ENCODE measurements at places on chromosomes 6 and 20.
A peak's percentile ranks its signal among the peaks of the same experiment; 100 is the strongest.

DNA sequence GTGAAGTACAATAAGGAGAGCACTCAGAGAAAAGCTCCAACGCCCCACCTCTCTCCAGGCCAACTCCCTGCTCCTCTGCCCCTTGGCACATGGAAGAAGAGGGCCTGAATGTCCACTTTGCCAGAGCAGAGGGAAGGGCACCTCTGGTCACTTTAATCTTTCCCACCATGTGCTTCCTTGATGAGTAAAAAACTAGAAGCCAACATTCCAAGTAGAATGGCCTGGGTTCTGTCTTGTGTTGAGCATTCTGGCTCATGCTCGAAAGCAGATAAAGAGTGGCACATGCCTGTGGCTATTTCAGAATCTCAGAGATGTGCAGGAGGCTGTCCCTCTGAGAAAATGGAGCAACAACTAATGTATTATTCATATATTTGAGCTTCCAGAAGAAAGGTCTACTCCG, 177.4 kb upstream of the PLN start:
- no peak for DNase-seq

DNA sequence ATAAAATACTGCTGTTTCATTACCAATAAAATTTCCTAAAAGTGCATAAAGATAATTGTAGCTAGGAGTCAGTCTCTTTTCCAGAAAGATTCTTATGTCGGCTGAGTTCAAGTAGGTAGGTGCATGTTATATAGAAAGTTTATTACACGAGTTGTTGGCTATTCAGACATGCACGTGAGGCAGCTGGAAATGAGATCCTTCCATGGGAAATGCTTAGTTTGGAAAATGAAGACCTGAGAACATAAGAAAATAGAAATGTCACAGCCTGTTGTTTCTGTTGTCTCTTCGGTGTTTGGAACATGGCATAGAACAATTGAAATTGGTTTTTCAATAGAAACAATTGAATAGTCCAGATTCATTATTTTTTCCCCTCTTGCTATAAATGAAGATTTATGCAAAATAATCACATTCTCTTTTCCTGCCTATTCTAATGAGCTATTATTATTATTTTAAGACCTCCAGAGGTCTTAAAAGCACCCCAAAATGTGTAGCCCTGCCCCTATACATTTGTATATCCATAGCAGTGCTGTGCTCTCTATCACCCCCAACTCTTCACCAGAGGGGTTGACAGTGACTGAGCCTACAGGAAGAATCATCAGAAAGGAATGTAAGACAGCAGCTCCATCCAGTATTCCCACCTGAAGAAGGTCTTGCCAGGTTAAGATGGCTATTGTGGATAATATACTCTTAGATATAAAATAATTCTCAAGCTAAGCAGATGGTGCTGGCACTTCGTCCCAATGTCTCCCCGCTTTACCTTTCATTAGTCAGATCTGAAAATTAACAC, 82.2 kb downstream of the ZDHHC14 start:
- DNase-seq = no peak

GRCh38 chr6:15987569-15987968, 141.3 kb upstream of the MYLIP start:
- DNase-seq = no peak

DNA sequence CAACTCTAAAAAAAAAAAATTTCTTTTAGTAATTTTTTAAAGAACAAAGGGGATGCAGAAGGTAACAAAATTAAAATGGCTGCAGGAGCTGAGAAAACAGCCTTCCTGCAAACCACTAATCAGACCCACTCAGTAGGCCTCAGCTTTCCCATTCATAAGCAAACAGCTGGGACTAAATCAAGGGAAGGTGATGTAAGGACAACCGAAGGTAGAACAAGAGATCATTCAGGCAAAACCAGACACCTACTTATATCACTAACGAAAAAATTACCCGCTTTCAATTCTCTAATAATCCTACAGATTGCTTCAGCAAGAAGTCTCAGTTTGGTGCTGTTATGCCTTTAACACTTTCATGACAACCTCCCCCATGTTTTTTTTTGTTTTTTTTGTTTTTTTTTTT, 124.0 kb downstream of the ZMYND8 start:
- DNase-seq = no peak

GRCh38 chr6:96286503-96286902, 235.1 kb upstream of the UFL1 start:
- no peak for DNase-seq

- DNase-seq = no peak
These were observed 50.2 kb upstream of the SIRPG start for GRCh38 chr20:1707588-1708449.

DNA sequence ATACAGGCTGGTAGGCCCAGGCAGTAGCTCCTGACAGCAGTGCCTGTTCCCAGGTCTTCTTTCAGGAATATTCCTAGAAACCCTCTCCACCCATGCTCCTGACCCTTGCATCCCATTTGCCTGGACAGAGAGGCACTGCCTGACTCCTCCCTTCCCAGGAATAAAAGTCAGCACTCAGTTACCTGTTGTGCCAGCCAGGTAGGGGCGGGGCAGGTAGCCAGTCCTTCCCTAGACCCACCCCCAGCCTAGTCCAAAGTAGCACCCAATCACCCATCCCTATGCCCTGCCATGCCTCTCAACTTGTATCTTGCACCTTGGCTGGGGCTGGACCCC, 129.9 kb downstream of the MRPL14 start:
- DNase-seq = no peak

- no peak for DNase-seq
These were observed 480.8 kb upstream of the JARID2 start for GRCh38 chr6:14765106-14765505.

DNA sequence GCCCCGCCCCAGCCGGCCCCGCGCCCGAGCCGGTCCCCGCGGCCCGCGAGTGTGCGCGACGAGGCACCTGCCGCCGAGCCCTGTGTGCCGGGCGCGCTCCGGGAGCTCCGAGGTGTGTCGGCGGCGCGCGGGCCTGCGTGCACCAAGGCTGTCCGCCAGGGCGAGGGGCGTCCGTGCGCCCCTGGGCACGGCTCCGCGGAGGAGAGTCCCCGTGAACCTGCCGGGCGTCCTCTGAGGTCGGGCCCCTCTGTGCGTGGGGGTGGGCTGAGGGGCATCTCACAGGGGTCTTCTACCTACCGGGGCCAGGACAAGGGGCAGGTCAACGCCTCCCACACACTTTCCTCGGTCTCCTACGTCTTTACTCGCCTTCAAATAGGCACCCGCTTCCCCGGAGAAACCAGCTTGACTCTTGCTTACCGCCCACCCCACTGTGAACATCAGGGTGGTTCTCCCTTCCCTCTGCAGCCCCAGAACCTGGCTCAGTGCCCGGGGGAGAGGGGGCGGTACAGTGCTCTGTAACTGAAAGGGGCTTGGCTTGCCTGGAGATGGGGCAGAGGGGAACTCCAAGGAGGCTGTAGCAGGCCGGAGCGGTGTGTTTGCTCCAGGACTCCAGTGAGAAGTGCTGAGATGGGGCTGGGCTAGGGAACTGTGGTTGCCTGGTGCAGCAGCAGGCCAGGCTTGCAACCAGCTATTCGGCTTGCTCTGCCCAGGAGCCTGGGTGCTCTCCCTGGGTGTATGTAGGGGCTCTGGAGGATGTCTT, at the start of gene SAMD10:
Gene SAMD10, minus strand, starts transcription at position 86 of the 760 bp plus-strand sequence. CDS start 175 bp downstream, outside the sequence.
- peak; percentile 83 for DNase-seq

DNA sequence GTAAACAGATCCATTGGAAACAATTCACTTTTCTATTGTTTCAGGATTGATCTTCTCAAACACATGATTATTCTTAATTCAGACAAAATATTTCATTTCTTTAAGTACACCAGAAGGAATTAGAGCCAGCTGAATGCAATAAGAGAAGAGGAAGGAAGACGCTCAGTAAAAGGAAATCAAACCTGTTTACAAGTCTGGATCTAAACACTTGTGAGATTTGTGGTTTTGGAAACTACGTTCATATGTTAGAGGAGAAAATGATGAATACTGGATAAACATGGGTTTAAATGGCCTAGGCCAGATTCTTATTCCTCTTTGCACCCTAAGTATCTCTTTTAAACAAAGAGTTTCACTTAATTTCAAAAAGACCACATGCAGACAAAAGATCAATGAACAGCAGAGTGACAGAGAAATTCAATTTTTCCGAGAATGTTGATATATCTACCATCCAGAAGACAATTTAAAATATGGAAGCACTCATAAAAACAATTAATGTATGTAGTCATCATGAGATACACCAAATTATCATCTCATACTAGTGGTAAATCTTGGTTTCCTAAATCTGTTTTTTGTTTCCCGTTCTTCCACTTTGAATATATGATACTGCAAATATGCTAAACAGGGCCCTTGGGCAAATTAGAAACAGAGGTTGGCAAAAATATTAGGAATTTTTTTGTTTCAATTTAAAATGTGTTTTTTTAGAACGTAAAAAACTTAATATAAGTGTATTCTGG, 703.5 kb upstream of the CITED2 start:
- no peak for DNase-seq

DNA sequence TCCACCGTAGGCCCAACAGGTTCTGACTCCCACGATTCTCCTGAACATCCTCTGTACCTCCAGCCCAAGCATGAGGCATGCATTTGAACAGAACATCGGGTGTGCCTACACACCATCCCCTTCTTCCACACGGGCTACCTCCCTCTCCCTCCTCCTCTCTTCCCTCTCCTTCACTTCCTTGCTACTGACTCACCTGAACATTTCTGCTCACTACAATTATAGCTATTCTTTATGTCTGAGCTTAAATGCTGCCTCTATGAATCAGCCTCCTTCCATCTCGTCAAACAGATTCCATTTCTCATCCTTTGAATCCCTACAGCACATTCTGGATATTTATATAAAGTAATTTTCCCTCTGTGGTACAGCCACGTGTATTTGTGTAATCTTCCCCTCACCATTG, 71.4 kb upstream of the MYLIP start:
- DNase-seq = no peak

GRCh38 chr6:20044883-20045282, 167.4 kb downstream of the MBOAT1 start:
- no peak for DNase-seq

DNA sequence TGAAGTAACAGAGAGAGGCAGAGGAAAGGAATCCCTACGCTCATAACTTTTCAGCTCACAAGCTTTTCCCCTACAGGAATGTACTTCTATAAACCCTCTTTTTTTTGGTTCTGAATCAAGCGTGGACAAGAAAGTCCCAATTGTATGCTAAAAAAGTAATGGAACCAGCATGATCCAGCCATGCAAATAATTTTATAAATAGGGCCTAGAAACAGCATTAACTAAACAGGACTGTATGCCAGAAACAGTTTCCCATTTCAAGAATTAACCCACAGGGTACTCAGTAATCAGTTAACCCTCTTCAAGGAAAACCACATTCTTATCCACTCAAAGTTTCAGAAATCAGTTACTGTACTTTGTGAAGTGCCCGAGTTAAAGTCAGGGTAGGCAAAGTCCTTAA, 87.0 kb upstream of the HMGCLL1 start:
- DNase-seq = no peak

DNA sequence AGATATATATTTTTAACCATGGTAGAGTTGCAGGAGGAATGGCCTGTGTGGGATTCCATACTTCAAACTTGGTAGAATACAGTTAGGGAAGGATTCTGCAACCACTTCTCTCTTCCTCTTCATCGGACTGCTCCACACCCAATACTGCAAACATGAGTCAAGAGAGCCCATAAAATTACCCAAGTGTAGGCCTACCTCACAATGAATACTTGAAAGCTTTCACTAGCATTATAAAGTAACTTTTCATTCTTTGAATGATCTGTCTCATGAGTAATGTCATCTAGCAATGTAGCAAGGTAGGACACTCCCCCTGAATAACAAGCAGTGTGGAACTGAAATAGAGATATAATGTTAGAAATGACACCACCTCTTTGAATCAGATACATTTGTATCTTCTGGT, 79.4 kb downstream of the FOXC1 start:
- no peak for DNase-seq

DNA sequence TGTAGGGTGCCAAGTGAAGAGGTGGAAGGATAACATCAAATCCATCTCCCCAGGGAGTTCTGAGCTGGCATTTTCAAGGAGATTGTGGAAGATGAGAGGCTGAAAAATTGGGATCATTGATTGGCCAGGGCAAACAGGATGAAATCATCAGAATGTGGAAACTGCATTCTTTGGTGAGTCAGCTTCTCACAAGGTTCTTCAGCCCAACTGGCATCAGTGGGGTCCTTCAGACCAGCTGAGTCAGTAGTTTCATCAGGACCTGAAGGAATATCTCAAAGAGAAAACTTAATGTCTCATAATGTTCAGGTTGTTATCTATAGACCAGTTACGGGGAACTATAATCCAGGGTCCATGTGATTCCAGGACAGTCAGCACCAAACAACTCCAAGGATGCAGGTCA, 195.8 kb downstream of the HAO1 start:
- no peak for DNase-seq

DNA sequence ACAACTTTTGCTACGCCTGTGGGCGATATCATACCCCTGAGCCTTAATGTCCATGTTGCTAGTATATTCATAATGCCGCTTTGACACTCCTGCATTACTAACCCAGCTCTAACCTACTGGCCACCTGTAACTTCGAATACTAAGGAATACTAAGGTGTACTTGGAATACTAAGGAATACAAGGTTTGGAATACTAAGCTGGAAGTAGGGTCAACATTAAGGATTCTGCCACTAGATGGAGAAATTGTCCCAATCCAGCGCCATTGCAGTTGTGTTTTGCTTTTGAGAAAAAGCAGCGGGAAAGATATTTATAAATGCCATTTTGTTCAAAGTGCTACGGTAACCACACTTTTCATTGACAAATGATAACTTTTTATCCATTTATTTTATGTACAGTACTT, 10.7 kb downstream of the TBXT start:
- DNase-seq = no peak

DNA sequence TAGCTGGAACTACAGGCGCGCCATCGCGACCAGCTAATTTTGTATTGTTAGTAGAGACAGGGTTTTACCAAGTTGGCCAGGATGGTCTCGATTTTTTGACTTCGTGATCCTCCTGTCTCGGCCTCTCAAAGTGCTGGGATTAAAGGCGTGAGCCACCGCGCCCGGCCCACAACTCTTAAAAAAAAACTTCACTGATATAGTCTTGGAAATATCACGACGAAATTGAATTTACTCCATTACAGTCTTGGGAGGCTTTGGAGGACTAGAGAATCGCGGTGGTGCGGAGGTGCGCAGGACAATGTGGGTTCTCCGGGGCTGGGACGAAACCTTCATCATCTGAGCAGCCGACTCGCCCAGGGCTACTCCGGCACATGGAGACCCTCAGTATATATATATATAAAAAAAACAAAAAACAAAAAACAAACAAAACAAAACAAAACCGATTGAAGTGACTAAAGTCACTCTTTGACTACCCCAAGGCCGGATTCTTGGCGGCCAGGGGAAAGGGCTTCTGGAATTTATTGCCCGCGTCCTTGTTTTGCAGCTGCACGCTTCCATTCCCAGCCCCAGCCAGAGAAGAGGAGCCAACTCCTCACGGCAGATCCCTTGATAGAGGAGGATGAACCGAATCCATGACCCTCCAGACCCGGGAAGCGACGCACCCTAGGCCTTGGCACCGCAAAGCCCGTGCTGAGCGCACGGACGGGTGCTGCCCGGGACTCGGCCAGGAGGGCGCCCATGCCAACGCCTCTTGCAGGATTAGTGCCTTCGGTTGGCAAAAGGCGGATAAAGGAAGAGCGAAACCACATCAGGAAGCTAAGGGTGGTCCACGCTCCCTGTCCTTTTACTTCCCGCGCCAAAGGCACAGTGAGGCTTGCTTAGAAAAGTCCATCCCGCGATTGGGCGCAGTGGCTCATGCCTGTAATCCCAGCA, 1.7 kb upstream of the GCM2 start:
- DNase-seq = no peak
